ENCODE measurements at places on chromosomes 11 and 22.

DNA sequence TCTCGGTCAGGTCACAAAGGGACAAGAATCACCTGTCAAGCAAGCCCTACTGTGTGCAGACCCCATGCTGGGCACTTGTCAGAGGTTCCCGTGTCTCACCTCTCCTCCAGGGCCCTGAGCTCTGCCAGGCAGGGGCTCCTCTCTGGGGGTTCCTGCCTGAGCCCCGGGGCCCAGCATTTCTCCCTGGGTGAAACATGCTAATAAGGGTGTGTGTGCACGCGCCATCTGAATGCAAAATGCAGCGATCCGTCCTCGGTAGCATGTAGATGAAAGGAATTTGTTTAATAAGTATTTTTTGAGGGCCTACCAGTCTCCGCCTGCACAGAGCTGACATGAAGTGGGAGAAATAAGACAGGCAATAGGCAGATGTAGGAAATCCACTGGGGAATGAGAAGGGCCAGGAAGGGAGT is 5.8 kb downstream of the ELFN2 start:
- DNase-seq = no peak

DNA sequence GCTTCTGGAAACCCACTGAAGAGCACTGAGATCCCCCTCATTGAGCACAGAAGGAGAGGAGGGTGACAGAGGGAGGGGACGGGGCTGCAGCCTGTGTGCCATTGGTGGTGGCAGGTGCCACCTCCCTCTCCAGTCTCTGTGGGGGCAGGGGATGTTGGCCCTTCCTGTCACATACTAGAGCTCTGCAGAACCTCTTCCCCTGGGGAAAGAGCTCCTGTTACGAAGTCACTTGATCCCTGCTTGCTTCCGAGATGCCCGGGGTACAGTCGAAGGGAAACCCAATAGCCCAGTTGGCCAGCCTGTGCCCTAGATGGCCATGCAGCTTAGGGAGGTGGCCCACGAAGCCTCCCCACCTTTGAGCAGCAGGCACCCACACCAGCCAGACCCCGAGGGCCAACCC is 29.4 kb downstream of the DAGLA start:
- no peak for DNase-seq

DNA sequence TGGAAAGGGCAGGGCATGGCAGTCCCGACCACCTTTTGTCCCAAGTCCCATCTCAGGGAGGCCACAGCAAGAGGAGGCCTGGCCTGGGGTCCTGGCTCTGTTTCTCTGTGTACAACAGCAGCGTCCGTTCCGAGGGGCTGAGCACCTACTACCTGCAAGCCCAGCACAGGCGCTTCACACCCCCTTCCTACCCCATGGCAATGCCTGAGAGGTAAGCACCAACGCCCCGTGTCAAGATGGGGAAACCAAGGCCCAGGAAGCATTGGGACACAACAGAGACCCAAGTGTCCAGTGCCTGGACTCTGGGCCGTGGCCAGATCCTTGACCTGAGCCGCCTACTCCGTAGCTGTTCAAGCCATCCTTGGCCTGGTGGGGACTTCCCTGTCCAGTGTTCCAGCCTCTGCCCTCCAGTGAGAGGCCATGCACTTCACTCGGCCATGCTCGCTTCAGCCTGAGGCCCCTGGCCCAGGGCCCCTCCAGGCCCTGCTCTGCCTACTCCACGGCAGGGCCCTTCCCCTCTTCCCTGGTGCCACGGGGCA is 14.3 kb upstream of the TCF20 start:
- no peak for DNase-seq

- no peak for DNase-seq
Observed at GRCh38 chr22:31742115-31742514, 7.8 kb downstream of the PRR14L start.

GRCh38 chr11:68867066-68867465 is 25.4 kb upstream of the CPT1A start:
- DNase-seq = no peak

GRCh38 chr11:32584921-32585320 is 1.3 kb downstream of the EIF3M start:
- no peak for DNase-seq

- no peak for DNase-seq
Observed at GRCh38 chr11:14148653-14149273, 186.2 kb downstream of the SPON1 start.

DNA sequence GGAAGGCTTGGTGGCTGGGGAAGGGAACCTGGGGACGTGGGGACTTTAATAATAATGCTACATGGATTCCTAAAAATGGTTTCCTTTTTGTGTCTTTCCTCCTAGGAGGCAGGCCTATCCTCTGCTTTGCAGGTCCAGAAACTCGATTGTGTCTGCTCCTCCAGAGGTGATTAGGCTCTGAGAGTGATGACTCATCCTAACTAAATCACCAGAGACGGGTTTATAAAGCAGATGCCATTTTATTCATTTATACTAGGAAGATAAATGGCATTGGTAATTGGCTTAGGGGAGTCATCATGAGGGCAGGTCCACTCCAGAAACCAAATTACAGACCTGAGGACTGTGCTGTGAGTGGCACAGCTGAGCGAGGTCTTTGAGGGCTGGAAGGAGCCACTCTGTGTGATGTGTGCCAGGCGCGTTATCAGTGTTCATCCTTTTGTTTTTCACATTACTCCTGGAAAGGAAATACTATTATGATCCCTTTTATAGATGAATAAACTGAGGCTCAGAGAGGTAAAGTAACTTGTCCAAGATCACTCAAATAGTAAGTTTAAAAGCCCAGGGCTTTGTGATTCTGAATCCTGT is 7.1 kb downstream of the NLRX1 start:
- no peak for DNase-seq

DNA sequence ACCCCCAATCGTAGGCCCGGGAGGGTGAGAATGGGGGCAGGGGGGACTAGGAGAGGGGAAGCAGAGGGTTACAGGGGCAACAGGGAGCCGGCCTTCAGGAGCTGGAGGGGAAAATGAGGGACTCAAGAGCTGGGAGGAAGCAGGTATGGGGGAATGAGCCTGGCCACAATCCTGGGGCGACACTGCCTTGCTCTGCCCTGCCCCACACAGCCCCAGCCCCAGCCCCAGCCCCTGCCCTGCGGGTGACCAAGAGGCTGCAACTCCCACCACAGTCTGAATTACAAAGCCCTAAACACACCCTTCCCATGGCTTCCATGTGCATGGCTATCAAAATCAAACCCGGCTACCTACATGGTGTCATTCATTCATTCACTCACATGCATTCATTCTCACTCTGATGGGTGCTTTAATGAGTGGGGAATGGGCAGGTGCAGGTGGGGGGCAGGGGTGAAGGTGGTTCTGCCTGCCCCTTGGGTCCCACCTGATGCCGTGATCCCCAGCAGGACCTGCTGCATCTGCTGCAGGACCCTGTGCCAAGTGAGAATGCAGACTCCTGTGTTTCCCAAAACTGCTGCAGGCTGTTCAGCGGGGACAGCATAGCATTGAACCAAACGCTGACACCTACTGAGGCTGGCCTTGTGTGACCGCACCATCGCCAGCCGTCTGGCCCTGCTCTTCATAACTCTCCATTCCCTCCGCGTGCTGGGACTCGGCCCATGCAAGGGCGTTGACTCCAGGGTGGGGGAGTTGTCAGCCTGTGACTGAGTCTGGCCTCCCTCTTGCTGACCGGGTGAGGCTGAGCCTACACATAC is 9.5 kb upstream of the LINC01488 start:
- DNase-seq = no peak

DNA sequence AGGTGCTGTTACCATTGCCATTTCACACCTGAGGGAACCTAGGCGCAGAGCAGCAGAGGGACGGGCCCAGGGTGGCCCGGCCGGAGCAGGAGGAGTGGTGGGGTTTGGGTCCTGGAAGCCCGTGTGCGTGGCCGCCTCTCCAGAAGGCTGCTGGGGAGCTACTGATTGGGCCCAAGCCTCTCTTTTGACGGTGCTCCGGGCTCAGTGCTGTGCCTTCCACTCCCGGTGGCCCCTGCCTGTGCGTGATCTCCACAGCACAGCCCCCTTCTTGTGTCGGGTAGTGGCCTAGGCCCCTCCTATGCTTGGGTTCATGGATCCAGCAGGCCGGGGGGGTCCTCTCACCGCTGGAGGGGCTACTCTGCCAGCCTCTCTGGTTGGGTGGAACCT is 41.0 kb downstream of the SMIM38 start:
- DNase-seq = no peak

- DNase-seq = no peak
Observed at GRCh38 chr11:62851807-62852522, 12.6 kb upstream of the WDR74 start.

GRCh38 chr11:2724104-2724503 is 24.3 kb upstream of the KCNQ1OT1 start:
- DNase-seq = no peak

DNA sequence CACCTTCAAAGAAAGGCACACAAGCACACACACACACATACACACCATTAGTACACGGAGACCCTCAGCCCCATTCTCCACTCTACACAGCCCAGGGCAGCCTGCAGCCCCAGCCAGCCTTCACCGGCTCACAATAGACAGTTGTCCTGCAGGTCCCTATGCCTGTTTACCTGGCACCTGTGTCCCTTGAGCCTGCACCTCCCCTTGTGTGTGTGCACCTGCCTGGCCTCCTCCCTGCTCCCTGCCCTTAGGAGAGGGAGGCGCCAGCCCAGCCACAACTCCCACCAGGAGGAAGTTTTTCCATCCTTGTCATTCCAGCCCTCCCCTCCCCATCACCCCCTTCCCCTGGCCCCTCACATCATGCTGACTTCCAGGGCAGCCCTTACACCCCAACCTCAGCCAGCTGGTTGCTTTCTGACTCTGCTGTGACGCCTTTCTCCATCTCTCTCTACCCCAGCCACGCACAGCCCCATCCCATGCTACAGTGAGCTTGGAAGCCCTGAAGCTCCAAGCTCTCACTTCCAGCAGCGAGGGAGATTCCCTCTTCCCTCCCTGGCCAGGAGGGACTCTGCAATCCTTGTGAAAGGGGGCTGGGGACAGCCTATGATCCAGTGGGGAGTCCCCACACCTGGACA is 4.4 kb downstream of the AHNAK start:
- no peak for DNase-seq

DNA sequence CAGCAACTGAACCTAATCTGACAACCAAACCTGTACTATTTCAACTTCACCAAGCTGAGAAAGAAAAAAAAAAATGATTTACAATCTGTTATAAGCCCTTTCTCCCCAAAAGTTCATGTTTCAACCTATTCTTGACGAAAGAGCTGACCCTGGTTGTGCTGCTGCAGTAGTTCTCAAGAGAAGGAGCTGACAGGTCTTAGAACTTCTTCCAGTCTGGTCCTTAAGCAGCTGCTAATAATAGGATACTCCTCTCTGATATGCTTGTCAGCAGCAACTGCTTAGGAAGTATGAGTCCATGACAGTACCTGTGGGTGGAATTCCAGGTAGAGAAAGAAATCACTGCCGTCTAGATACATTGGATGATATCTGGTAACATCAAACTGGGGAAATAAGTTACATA is 735.1 kb upstream of the CCDC90B start:
- DNase-seq = no peak

DNA sequence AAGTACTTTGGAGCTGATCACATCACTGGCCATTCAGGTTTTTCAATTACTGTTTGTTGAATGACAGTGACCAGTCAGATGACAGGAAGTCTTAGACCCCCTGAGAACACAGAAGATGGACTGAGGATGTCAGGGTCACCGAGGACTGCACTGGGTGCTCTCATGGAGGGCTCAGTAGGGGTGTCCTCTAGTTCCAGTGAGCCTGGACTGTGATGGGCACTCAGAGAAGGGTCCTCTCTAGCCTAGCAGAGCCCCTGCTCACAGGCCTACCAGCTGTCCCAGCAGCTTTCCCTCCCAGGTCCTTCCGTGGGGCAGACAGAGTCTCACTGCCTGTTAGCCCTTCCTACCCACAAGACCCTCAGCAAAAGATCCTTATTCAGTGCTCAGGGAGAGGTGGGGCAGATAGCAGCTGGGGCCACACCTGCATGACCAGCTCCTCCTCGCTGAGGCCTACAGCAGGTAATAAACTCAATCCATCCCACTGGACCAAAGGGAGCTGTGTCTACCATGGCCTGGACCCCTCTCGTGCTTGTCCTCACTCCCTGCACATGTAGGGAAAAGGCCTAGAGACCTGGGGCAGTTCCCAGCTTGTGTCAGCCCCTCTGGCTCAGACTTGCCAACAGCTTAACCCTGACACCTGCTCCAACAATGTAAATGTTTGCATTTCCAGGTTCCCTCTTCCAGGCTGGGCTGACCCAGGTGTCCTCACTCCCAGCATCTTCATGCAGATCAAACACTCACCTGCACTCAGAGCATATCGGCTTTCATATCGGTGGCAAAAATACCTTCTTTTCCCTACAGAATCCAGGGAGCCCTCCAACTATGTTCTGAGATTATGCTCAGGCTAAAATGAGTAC is 25.2 kb upstream of the VPREB1 start:
- DNase-seq = no peak

GRCh38 chr11:114088836-114089235 is 29.3 kb downstream of the ZBTB16 start:
- DNase-seq = no peak

GRCh38 chr11:2666401-2666741 is 33.4 kb downstream of the KCNQ1OT1 start:
- no peak for DNase-seq

DNA sequence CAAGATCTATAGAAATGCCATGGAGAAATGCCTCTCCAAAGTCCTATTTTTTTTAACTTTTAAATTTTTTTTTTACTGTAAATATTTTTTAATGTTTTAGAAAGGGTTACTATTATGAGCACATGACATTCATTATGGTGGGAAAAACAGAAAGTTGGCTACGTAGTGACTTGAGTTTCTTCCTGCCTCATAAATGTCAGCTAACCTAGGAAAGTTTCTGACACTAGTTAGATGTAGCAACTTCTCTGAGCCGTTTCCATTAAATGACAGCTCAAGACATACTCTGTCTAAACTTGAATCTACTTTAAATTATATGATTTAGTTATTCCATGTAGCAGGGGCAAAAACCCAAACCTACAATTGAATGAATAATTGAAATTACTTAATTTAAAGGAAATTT is 18.4 kb upstream of the CTSC start:
- DNase-seq = no peak

GRCh38 chr11:69059985-69060384 is 11.3 kb downstream of the TPCN2 start:
- DNase-seq = no peak

DNA sequence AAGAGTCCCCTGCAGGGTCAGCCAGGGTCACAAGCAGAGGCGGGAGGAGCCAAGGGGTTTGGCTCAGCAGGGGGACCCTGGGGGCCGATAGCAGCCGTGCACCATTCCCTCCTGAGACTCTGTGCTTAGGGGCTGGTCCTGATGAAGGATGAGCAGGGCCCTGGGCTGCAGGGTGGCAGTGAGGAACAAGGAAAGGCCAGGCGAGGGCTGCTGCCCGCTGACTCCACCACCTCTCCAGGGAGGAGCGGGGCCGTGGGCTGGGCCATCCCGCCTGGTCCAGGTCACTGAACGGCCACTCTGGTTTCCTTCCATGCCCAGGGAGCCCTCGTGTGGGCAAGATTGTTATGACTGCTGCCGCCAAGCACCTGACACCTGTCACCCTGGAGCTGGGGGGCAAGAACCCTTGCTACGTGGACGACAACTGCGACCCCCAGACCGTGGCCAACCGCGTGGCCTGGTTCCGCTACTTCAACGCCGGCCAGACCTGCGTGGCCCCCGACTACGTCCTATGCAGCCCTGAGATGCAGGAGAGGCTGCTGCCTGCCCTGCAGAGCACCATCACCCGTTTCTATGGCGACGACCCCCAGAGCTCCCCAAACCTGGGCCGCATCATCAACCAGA is 9.2 kb upstream of the NDUFS8 start:
- no peak for DNase-seq
